ENCODE measurements at places on chromosomes 7 and 10.

- no peak for DNase-seq
Observed at GRCh38 chr10:133403784-133404183, 9.8 kb downstream of the MTG1 start.

DNA sequence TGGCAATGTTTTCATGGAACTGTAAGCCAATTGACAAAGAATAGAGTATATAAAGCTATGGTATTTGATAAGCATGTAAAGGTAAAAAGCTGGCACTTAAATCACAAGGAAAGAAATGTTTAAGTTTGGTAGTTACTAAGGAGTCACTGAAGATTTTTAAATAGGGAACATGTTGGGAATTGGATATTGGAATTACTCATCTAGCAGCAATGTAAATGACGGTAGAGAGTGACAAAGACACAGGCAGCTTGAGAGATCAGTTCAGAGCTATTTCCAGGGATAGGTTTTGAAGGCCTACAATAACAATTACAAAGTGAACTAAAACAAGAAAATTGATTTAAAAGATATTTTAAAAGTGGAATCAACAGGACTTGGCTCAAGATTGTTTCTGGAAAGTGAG lies 36.8 kb downstream of the SP8 start:
- no peak for DNase-seq

- no peak for DNase-seq
Observed at GRCh38 chr7:146655928-146656797, 539.6 kb downstream of the CNTNAP2 start.

- no peak for DNase-seq
Observed at GRCh38 chr7:18257711-18258110, 230.1 kb upstream of the PRPS1L1 start.

DNA sequence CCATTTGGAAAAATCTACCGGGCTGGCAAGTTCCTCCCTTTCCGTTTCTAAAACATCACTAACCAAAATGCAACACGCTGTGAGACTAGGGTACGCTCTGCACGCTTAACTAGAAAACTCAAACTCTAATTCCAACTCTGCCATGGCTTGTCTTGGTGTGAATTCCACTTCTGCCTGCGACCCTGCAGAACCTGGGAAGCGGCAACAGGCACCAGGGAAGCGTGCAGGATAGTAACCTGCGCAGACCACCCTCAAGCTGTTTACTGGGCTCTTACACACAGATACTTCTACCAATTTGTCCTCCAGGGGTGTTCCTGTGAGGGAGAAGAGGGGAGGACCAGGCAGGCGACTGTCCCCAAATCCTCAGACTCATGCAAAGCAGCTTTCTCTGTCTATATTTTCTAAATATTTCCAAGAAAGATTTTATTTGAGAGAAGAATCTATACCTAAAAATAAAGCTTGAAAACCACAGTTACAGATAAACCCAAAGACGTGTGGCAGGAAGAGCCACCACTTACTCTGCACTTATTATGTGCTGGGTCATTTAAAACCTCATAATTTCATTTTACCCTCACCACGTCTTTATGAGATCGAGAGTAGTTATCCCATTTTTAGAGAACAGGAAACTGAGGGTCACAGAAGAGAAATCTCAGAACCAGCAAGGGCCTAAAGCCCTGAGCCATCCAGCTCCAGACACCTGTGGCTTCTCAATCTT lies 52.9 kb downstream of the CPXM2 start:
- no peak for DNase-seq

DNA sequence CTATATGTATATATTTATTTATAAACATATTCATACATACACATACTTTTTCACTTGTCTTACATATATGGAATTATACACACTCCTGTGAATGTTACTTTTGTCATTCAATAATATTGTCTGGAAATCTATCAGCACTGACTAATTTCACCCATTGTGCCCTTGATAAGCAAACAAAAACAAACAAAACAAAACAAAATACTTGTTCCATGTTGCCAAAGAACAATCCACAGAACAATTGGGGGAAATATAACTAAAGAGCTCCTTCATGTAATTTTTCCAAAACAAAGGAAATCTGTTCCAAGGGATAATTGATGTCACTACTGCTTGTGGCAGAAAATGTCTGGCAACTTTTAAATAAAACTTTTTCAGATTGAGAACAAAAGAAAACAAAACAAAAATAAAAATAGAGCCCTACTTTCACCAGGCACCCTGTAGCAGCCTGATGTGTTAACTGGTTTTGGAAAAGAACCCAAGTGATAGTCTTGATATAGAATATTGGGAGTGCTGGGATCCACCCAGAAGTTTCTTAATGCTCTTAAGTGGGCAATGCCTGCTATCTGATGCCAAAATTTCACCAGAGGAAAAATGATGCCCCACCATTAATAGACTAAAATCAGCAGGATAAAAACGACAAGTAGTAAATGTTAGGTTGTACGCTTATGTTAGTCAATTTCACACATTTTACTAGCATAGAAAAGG lies 34.0 kb upstream of the CCDC7 start:
- no peak for DNase-seq

DNA sequence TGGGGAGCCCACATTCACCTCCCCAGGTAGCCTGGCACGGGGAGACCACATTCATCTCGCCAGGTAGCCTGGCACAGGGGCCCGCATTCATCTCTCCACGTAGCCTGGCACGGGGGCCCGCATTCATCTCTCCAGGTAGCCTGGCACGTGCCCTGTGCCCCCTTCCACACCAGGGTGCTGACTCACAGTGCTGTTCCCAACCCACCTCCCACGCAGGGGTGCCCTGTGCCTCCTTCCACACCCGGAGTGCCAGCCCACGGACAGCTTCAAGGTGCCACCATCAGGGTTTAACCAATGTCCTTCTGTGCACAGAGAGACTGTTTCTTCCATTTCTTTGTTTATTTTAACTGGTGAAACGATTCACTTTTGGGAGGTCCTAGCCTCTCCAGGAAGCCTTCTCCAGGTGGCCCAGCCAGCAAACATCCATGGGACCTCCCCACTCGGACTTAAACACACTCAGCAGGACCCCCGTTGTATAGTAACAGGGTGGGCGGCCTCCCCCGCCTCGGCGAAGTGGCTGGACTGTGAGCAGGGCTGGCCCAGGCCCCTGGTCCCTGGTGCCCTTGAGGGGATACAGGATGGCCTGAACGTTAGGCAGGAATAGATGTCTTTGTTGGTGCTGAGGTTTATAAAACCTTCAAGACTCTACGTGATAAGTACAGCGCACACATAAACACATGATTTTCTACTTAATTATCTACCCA lies 41.1 kb upstream of the FOXL3 start:
- DNase-seq, result no peak

GRCh38 chr7:53476566-53476965 lies 441.1 kb downstream of the POM121L12 start:
- DNase-seq, result no peak

DNA sequence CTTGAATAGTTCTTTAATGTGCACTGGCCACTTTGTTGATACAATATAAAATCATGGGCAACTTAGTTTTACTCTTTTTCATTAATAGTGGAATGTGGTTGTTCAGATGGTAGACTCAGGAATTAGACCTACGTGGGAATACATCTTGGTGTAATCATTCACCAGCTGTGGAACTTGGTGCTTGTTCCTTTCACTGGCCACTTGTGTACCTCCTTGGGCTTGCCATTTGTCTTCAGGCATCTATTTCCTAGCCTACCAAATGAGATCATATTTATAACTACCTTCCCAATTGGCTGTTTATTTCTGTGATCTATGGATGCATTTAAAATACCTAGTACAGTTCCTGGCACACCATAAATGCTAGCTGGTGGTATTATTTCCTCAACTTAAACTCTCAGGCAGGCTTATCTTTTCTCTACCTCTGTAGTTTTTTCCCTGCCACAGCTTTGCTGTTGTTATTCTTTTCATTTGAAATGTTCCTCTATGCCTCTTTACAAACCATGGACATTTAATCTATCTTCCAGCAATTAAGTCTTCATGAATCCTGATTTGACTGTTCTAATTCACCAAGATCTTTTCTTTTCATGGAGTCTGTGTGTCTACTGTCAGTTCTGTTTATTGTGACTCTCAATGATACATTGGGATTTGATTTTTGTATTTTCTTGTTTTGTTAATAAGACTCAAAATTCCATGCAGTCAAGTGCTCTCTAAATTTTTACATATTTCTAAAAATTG lies 113.0 kb downstream of the ADAM22 start:
- DNase-seq, result no peak

DNA sequence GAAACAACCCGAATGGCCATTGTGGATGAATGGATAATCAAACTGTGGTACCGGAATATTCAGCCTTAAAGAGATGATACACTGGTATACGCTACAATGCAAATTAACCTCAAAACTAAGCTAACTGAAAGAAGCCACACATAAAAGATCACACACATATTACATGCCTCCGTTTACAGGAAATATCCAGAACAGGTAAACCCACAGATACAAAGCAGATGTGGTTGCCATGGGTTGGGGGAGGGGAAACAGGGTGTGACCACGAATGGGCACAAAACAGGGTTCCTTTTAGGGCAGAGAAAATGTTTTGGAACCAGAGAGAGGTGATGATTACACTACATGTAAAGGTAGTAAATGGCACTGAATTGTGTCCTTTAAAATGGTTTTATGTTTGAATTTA lies 16.6 kb downstream of the ESYT2 start:
- DNase-seq, result no peak

- DNase-seq, result no peak
Observed at GRCh38 chr10:61065051-61065450, 121.1 kb upstream of the RHOBTB1 start.

DNA sequence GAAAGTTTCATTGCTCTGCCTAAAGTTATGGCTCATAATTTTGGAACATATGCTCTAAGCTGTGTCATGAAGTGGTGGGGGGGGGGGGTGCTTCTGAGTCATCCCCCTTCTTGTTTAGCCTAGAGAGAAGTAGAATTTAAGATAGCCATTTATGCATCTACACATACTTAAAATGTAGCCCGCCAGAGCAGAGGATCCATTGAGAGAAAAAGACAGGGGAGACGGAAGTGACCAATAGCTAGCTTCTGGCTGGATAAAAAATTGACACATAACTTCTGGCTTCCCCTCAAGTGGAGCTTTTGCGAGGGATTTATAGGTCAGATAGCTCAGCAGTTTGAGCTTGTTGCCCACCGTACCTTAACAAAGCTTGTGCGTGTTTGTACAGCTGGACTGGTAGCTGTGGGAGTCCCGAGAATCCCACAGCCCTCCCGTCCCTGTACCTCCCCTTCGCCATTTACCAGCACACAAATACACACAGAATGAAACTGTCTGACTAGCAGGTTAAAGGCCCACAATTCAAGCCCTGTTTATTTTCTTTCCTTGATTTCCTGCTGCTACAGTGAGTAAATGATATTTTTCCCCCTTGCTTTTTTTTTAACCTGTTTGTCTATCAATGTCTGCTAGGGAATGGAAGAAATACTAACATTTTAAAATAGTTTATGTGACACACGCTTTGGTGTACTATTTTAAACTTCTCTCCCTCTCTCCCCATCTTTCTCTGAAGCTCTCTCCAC lies 232.6 kb upstream of the FERD3L start:
- DNase-seq, result no peak

DNA sequence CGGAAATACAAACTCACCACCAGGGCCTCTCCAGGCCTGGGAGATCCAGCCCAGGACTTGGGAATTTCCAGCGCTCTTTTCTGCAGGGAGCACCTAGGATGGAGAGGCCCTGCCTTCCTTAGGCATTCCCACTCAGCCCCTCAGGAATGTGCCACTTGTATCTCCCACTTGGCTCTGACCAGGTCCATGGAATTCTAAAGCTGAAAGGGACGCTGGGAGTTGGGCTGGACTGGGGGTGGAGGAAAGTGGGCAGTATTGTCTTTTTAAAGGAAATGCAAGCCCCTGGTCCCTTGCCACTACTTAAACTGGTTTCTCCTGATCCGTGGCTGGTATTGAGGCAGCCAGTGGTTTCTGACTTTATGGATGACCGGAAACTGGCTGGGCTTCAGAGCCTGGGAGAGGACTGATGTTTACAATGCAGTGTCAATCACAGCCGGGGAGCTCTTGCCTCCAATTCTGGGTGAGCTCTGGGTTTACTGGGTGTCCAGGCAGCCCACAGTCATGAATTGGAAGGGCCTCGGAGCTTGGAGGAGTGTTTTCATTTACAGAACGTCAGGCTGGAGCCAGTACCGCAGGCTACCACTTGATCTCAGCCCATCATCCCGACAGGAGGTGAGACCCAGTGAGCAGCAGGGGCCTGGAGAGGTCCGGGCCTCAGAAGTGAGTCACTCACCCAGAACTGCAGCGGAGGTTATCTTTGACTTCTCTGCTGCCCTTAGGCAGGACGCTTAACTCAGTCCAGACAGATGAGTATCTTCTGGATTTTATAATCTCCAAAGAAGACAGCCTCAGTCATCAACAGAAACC lies 27.3 kb downstream of the AGAP3 start:
- no peak for DNase-seq

- DNase-seq, result no peak
Observed at GRCh38 chr10:48507933-48508790, 96.7 kb downstream of the ARHGAP22 start.

DNA sequence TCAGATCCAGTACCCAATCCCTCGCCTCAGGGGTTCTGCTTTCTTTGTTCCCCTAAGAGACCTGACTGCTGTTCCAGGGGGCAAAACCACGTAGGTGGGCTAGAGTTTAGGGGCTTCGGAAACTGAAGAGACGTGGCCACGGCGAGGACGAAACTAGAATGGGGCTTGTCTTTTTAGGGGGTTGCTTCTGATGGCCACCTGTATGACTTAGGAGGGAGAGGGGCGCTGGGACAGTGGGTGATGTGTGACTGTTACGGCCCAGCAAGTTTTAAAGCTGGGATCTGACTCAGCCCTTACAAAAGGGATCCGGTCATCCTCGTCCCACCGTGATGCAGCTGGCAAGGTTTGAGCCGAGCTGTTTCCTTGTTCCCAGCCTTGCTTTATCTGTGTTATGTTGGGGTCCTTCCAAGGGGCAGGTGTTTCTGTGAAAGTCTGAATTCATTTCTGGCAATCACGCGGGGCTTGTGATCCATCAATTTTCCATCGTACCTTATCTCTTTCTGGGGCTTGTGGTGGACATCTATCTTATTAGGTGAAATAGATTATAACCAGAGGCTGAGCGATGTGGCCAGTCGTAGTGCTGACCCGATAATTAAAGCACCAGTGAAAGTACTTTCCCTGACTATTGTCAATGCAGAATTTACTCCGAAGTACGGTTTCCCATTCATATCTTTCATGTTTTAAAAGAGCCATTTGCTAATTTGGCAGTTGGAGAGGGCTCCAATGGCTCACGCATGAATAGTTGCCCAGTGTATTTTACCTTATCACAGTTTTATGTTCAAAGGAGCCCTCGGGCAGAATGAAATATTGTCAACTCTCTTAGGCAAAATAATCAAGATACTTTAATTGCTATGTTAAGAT lies 830 bp downstream of the MET start:
- no peak for DNase-seq

- DNase-seq, result peak; percentile 47
Observed at GRCh38 chr7:73519867-73520672, 2.0 kb downstream of the BAZ1B start.

GRCh38 chr10:118583611-118584010 lies 11.8 kb downstream of the PRLHR start:
- no peak for DNase-seq

- DNase-seq, result no peak
Observed at GRCh38 chr10:92463582-92463981, 110.3 kb downstream of the IDE start.

- no peak for DNase-seq
Observed at GRCh38 chr10:44938956-44939355, 20.6 kb upstream of the RASSF4 start.
